ENCODE measurements at places on chromosomes 4 and X.

- no peak for DNase-seq
Measured at GRCh38 chr4:180160195-180160983, 2082.8 kb upstream of the TENM3 start.

DNA sequence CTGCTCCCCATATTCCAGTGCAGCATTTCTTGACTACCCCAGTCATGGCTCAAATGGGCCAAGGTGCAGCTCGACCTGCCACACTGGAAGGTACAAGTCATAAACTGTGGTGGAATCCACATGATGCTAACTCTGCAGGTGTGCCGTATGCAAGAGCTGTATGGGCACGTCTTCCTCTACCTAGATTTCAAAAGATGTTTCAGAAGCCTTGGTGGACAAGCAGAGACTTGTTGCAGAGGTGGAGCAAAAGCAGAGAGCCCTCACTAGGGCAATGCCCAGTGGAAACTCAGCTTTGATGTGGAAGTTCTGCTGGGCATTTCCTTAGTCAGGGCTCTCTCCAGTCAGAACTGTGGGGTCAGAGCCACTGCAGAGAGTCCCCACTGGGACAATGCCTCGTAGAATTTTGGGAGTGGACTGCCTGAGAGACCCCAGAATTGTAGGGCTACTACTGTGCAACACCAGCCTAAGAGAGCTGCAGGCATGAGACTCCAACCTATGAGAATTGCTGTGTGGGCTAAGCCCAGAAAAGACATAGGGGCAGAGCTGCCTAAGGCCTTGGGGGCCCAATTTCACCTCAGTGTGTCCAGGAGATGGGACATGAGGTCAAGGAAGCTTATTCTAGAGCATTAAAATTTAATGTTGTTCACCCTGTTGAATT, 65.7 kb downstream of the BEX3 start:
- DNase-seq, result no peak

GRCh38 chrX:2820136-2820771, 8.5 kb upstream of the GYG2 start:
- no peak for DNase-seq

GRCh38 chrX:53440101-53440500, 5.9 kb upstream of the HSD17B10 start:
- DNase-seq, result no peak

- no peak for DNase-seq
Measured at GRCh38 chrX:100645106-100645505, 1.1 kb downstream of the SRPX2 start.

GRCh38 chr4:2793586-2794485, 951 bp downstream of the SH3BP2 start:
- no peak for DNase-seq

GRCh38 chrX:103999234-103999633, 14.3 kb downstream of the H2BW1 start:
- DNase-seq, result no peak

DNA sequence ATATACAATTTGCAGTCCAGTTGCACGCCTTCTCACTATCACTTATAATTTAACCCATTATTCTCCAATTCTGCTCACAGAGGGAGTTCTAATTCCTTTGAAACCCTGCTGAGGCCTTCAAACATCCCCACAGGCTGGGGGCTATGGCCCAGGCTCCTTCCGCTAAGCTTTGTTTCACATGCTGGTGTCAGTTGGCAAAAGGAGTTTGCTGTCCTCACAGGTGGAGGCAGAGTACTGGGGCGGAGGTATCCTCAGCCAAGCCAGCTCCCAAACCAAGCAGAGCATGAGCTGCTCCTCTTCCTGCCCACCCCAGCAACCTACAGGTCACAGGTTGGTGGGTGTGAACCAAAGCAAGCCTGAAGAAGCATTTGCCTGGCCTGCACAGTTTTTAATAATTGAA, 21.5 kb downstream of the BTC start:
- DNase-seq, result no peak

DNA sequence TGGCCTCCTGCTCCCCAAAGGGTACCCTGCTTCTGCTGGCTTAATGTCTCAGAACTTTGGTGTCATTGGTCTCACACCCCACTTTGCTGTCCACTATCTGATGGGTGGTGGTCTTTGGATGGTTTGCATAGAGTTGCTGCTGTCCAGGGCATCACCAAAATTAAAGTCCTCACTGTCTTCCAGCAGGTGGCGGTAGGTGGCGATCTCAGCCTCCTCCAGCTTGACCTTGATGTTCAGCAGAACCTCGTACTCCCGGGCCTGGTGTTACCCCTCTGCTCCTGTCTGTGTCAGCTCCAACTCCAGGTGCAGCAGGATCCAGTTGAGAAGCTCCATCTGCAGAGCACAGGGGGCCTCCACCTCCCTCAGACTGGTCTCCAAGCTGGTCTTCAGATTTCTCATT, 1169.5 kb upstream of the PABPC4L start:
- DNase-seq, result no peak

DNA sequence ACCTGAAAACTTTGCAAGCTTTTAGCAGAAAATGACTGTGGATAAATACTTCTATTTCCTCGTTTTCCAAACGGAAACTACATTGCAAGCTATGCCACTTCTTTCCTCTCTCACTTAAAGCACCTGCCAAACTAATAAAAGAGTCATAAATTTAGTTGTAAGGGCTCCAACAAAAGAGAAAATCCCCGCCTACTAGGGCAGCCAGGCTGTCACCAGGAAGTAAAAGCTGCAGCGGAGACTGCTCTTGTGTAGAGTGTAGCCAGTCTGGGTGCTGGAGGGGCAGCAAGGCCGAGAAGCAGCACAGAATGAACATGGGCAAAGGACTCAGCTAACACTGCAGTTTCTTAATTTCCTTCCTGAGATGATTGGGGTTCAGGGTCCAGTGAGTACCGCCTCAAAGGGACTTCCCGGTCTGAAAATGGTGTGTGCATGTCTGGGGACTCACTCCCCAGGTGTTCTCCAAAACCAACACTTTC, 89.3 kb upstream of the MAML3 start:
- no peak for DNase-seq

DNA sequence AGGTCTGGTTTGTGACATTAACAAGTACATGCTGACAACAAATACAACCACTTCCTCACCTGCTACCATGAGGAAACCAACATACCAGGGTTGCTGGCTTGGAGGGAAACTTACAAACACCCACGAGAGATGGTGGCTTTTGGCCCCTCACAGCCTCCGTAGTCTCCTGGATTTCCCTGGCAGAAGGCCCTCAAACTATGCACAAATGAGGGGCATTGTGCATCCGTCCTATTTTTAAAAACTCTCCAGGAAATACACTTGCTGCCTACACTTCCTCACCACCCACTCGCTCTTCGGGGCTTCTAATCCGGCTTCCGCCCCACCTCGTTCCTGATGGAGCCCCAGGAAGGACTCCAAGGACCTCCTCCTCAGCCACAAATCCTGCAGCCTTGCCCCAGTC, 355.0 kb upstream of the GATB start:
- no peak for DNase-seq

DNA sequence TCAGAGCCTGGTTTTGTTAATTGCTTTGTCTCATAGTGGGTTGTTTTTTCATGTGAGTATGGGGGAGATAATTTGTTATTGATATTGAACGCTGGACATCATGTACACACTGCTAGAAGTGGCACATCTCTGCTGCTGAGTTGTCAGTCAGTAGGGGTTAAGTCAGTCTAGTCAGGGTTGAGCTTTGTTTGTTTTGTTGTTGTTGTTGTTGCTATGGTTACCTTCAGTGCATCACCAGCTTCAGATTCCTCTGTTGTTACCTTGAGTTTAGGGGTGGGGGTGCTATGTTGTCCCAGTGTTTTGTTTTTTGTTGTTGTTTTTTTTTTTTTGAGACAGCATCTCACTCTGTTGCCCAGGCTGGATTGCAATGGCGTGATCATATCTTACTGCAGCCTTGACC, 9.9 kb downstream of the YIPF6 start:
- no peak for DNase-seq

GRCh38 chrX:115563633-115564162, 2.7 kb downstream of the PLS3 start:
- no peak for DNase-seq

DNA sequence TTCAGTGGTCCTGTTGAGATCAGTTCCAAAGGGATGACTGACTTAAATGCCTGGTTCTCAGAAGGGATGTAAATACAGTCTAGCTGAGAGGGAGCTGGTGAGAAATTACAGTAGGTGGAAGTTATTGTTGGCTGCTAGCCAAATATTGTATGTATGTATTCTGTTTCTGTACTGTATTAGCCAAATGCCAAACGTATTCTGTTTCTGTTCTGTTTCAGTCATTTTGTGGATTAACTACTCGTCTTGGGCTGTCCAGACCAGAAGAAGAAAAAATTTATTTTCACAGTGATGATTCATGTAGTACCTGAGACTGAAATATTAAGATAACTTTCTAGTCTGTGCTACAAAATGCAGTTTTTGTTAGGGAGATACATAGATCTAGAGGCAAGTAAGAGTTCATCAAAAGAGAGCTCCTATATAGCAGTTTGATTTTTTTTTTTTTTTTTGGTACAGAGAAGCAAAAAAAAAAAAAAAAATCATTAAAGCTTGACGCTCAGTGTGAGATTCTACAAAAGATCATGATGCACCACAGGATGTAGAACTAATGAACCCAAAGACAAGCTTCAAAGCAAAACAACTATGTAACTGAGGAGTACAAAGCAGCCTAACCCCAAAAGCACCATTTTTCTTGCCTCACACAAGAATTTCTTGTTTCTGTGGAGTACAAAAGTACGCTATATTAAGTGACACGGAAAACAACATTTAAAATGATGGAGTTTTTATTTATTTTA, 54.8 kb downstream of the CASP6 start:
- no peak for DNase-seq
